ENCODE measurements at places on chromosomes 3 and 15.

DNA sequence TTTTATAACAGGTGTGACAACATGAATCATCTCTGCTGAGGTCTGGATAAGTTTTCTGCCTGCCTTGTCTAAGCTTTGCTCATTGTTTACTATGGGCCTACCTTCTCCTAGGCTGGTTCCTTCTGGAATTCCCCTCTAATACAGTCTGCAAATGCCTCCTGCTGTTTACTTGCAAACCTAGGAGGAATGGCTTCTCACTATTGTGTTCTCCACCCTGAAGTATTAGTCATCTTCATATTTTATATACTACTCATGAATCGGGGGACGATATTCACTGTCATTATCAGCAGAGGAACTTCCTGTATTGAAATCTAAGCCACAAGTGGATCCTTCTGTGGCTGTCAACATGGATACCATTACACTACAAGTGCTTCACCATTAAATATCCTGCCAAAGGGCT is 154.8 kb downstream of the PLCL2 start:
- DNase-seq = no peak

DNA sequence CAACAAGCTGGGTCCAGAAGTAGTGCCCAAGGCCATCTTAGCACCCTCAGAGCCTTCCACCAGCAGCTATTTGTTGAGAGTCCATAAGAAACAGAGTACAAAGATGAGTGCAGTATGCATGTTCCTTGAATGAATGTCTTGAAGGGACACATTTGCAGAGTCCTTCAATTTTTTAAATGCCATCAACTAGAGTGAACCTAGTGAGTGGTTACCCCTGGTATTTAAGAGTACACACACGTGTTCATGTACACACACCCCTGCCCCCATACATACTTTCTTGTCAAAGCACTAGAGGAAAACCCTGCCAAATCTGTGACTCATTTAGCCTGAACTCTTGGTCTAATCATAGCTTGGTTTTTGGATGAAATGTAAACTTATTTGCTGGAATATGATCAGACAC is 84.5 kb upstream of the GALNT15 start:
- no peak for DNase-seq

DNA sequence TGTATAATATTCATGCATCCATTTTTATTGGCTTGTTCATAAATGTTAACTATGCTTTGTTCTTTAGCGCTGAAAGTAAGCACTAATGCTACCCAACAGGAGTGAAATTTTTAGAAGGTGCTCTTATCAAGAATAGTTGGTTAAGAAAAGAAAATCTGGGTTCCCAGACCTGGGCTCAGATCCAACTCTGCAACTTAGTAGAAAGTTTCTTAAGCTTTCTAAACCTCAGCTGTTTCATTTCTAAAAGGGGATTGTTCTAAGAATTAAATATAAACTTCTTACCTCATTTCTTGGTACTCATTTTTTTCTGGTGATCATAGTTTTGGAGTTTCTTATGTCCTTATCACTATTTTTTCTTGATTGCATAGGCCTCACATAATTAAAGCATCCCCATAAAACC is 12.1 kb downstream of the ARPP21 start:
- no peak for DNase-seq

GRCh38 chr3:46031747-46032146 is 4.5 kb upstream of the XCR1 start:
- no peak for DNase-seq

DNA sequence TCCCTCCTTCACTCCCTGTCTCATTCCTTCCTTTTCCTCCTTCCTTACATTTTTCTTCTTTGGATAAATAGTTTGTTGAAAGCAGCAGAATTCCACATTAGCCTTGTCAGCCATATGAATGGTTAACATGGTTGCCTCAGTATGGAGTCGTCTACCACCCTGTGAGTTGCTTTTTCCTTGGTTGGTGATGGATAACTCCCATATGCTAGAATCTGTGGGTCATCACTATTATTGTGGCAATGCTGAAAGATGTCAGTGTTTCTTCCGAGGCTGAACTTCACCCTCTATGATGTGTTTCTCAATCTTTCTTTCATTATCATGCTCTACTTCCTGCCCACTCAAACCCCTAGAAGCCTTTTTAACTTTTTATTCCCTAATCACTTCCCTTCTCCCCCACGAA is 481.8 kb upstream of the KCNMB2 start:
- DNase-seq = no peak

GRCh38 chr3:169822983-169823382 is 10.3 kb upstream of the LRRC34 start:
- no peak for DNase-seq

Data from stimulated activated CD8-positive, alpha-beta memory T cell treated with anti-CD3 and anti-CD28 coated beads, Interleukin-15, amount 100 ng/mL, for 4 hours (primary cell).